Osteoblast (primary cell): ENCODE measurements at places on chromosomes 7 and 10.

GRCh38 chr10:1396297-1396635 lies 340.1 kb downstream of the WDR37 start:
- DNase-seq = no peak

GRCh38 chr7:66100408-66101050 lies 14.1 kb upstream of the CRCP start:
- no peak for DNase-seq

DNA sequence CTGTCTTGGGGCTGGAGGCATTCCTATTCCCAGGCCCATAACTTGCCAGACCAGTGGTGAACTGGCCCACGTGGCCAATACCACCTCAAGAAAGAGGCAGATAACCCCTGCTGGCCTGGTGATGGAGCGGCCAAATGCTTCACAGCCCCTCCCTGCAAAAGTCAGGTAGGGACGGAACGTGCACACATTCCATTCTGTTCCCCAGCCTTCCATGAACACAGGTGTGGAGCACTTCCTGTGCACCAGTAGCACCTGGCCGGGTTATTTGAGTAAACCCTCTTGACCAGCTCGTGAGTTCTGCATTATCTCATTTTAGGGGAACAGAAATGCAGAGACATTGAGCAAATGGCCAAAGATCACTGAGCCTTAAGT lies 134.4 kb downstream of the SH3PXD2A start:
- no peak for DNase-seq

DNA sequence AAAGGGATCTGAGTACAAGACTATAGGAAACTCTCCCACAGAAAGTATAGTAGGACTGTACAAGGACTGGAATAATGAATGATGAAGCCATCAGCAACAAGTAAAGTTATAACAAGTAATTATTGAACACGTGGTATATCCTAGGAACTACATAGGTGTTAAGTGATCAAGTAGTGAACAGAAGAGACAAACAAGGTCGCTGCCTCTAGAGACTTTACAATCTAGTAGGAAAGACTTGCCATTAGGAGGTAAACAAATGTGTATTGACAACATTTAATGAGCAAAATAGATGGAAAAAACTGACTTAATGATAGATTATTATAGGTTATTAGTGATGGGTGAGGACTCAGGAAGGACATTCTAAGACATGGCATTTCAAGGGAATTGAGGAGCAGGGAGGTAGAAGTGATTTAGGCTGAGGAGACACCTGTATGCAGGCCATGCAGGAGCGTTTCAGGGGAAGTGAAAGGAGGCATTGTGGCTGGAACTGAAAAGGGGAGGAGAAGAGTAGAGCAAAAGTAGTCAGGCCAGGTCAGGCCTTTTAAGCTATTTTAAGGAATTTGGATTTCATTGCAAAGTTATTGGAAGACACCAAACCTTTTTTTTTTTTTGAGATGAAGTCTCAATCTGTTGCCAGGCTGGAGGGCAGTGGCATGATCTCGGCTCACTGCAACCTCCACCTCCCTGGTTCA lies 8.5 kb upstream of the GLCCI1 start:
- DNase-seq = no peak

- no peak for DNase-seq
These were observed 260.7 kb downstream of the BICC1 start for GRCh38 chr10:58773341-58773740.

DNA sequence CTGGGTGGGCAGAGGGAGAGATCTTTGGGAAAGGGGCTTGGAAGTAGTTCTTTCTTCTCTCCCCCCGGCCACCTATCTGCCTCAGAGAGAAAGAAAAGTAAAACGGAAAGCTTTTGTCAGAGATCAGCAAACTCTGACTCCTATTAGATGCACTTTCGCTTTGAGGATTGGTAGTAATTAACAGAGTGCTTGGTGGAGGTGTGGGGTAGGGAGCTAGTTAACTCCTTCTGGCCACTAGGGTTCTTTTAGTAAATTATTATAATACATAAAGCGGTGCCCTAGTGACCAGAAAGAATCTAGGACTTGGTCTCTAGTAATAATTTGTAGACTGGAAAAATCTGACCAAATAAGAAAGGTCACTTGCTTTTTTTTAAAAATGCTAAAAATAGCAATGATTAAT lies 54.6 kb downstream of the CPVL start:
- DNase-seq = no peak

DNA sequence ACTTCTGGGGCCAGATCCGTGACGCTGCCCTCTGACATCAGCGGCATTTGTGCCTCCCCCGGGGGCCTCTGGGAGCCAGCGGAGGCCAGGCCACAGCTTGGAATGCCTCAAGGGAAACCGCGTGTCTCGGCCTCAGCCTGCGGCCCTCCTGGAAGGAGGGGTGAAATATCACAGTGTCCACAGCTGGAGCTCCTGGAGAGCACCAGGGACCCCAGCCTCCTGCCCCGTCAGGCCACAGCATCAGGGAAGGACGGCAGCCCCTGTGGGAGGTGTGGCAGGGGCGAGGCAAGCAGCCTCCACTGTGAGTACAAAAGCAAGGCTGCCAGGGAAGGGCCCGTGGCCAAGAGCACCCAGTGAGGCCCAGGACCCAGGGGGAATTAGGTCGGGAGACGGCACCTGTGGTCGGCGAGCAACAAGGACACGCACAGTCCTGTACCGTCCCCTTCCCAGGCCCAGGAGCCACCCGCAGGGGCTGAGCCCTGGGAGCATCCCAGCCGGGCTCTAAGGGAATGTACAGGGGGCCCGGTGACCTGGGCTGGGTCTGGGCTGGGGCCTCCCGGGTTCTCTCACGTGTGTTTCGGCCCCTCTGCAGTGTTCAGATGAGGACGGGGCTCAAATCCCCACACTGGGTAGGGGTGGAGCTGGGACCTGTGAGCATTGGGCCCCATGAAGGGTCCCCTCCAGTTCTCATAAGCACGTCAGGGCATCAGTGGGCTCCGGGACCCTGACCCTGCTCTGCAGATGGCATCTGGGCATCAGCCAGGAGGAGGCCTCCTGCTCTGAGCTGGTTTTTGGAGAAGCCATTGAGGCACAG lies 18.7 kb upstream of the KNDC1 start:
- DNase-seq = peak; percentile 64
